Stimulated activated CD4-positive, alpha-beta T cell treated with anti-CD3 and anti-CD28 coated beads, Interleukin-4, amount 100 ng/mL, for 24 hours (primary cell): ENCODE measurements at places on chromosomes 1 and 21.
A peak's percentile ranks its signal among the peaks of the same experiment; 100 is the strongest.

DNA sequence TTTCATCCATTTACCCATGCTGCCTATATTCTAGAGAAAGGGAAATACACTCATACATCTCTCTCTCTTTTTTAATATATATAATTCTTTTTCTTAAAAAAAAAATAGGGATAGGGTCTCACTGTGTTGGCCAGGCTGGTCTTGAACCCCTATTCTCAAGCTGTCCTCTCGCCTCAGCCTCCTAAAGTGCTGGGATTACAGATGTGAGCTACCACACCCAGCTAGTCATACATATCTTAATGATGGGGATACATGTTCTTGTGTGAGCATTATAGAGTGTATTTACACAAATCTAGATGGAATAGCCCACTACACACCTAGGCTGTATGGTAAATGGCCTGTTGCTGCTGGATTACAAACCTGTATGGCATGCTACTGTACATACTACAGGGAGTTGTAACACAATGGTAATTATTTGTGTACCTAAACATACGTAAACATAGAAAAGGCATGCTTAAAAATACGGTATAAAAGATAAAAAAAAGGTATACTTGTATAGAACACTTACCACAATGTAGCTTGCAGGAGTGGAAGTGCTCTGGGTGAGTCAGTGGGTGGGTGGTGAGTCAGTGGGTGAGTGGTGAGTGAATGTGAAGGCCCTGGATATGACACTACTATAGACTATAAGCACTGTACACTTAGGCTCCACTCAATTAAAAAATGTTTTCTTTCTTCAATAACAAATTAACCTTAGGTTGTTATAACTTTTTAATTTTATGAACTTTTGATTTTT lies 72.9 kb downstream of the IVNS1ABP start:
- DNase-seq = peak; percentile 68

GRCh38 chr1:80048716-80049115 lies 1042.2 kb upstream of the ADGRL4 start:
- DNase-seq = no peak

DNA sequence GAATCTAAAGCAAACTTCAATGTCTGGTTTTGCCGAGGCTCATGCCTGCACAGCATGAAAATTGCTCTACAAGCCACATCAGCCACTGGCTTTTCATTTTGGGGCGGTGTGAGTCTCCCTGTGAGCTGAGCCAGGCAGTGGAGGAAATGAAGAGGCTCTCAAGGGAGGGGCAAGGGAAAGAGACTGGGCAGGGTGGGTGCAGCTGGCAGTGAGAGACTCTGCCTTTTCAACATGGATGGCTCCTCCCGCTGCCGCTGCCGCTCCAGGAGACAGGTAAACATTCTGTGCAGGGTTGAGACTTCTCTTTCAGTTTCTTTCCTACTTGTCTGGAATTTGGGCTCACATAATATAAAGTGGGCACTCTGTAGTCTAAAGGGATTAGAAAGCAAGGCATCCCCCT lies 11.3 kb upstream of the CTSE start:
- DNase-seq = no peak

DNA sequence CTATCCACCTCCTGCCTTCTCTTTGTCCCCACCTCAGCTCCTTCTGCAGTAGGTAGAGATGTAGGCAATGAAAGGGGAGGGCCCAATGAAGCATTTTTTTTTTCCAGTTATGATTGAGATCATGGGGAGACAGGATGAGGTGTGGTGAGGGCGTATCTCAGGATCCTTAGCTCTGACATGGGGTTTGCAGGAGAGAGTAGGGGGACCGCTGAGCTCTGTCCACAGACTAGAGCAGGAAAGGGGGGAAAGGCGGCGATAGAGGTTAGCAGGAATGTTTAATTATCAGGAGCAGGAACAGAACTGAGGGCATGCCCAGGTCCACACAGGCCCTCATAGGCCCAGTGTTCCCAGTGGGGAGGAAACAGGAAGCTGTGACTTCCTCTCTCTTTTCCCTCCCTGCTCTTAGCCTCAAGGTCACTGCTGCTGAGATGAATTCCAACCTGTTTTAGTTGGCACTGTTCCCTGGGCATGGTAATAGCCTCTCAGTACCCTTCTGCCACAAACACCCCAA lies 901 bp upstream of the RXFP4 start:
- no peak for DNase-seq

DNA sequence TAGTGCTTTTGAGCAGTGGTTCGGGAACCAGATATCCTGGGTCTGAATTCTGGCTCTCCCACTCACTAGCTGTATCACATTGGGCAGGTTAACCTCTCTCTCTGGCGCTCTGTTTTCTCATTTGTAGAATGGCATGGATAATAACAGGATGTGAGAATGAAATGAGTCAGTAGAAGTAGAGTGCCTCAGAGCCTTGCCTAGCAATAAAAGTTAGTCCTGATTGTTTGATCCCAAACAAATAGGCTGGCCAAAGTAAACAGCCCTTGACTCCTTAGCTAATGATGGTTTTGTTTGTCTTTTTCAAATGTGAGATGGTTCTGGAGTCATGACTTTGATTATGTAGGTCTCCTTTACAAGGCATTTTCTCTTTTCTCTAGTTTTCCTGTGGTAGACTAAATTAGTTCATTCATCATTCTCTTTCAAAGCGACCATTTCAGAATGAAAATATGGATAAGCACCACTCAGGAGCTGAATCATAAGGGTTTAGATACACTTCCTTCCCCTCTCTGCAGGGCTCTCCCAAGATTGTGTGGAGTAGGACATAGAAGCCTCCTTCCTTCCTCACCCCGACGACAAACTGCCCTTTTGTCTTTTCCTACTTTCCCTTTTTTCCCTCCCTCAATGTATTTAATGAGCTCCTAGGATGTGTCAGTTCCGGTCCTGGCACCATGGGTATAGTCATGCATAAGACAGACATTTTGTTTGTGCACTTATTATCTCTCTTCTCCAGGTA lies 23.1 kb downstream of the KIAA0040 start:
- DNase-seq = no peak

GRCh38 chr1:27000090-27000816 lies 6.8 kb downstream of the TRNP1 start:
- DNase-seq = no peak

GRCh38 chr1:154431586-154432373 lies 26.6 kb downstream of the IL6R start:
- DNase-seq = peak; percentile 74

GRCh38 chr1:113390871-113391648 lies 745 bp downstream of the MAGI3 start:
- peak; percentile 41 for DNase-seq

GRCh38 chr1:223271085-223271781 lies 92.7 kb downstream of the SUSD4 start:
- DNase-seq = no peak

- no peak for DNase-seq
Measured at GRCh38 chr1:231558708-231559185, 30.3 kb downstream of the TSNAX start.

DNA sequence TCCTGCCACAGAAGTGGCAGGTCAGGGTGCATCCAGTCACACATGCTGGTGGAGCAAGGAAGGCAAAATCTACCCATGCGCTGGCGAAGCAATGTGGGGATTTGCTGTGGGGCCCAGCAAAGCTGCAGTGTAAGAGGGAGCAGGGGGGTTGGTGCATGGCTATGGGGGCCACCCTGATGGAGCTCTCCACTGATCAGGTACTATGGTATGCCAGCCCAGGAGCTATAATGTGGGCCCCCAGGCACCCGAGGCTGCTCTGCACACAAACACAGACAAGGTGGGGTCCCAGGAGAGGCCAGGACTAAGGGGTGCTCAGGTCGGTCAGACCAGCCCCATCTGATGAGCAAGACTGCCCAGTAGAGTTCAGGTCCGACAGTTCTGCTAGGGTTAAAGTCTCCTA lies 213.5 kb downstream of the ZC3H11B start:
- DNase-seq = no peak

- DNase-seq = no peak
Measured at GRCh38 chr1:212482006-212482636, 49.4 kb downstream of the NENF start.

DNA sequence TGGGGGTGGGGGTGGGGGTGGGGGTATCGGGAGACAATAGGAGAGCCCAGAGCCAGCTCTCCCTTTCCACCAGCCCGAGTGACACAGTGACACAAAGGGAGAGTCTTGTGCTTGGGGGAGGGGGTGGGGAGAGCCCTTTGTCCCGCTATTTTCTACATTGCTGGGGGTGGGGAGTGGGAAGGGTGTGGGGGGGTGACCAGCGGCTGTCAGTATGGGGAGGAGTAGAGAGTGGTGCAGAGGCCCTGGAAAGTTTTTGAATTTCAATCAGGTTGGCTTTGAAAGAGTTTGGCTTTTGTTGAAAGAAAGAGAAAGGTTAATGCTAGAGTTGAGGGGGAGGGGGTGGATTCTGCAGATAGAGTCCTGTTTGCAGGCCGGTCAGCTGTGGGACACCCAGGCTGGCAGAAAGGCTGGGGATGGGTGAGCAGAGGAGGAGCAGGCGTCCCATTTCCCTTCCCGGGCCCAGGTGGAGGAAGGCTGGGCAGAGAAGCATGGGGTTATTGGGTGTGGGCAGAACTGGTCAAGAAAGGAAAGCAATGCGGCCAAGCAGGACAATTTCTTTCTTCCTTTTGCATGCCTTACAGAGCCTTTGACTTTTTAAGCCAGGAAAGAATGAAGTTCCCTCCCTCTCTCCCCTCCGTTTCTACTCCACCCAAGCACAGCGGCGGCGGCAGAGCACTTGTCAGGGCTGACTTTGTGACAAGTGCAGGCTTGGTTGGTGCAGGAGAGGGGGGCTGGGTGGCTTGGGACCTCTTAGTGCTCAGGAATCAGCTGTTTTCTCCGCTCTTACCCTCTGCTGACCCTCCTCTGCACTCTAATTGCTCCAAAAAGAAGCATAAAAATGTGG lies 96.2 kb downstream of the RNF220 start:
- DNase-seq = no peak

GRCh38 chr1:110267260-110267659 lies 57.1 kb downstream of the KCNC4 start:
- DNase-seq = no peak

GRCh38 chr1:243818978-243819377 lies 31.1 kb downstream of the AKT3 start:
- DNase-seq = no peak

- peak; percentile 25 for DNase-seq
Measured at GRCh38 chr1:228646717-228647522, 88.4 kb upstream of the RHOU start.

DNA sequence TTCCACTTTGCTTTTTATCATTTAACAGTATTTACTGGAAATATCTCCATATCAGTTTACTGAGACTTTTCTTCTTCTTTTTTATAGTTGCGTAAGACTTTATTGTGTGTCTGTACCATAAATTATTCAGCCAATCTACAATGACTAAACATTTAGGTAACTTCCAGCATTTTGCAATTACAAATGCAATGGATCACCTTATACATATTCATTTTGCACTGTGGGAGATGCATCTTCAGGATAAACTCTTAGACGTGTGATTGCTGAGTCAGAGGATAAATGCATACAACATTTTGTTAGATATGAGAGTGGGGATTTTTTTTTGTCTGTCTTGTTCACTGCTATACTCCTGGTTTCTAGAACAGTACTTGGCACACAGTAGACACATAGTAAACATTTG lies 95.7 kb upstream of the GCLM start:
- DNase-seq = no peak

GRCh38 chr1:207822124-207822601 lies 70.3 kb downstream of the CD46 start:
- DNase-seq = no peak

- DNase-seq = no peak
Measured at GRCh38 chr1:245592189-245592460, 437.3 kb downstream of the KIF26B start.

- no peak for DNase-seq
Measured at GRCh38 chr1:13597166-13597565, 13.5 kb downstream of the PDPN start.

DNA sequence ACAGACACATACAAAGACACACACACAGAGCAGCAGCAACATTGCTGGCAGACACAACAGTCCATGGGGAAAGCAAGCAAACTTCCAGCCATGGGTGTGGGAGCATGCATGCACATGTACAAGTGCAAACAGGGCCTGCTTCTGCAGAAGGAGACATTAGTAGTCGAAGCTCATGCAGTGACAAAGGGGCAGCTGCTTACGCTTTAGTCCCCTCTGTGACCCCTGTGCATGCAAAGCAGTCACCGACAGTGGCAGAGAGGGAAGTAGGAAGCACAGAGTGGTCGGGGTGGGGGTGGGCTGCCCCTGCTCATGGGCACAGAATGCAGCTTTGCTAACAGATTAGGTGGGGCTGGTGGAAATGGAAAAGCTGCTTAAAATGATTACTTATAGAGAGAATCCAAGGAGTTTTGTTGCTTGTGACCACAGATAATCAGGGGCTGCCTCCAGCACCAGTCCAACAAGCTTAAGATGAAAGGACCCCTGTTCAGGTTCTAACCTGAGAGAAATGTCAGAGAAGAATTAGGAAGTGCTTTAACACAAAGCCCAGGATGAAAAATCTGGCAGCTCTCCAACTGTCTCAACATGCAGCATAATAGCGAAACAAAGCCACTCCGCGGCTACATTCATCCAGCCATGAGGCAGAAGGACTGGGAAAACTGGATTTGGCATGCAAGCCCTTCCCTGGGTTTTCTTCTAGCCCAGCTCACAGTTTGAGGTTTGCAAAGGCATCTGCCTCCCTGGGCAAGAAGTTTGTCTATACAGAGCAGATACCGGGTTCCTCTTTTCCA lies 378.9 kb downstream of the KCNH1 start:
- DNase-seq = no peak

- no peak for DNase-seq
Measured at GRCh38 chr21:45300786-45301520, 13.3 kb upstream of the POFUT2 start.

DNA sequence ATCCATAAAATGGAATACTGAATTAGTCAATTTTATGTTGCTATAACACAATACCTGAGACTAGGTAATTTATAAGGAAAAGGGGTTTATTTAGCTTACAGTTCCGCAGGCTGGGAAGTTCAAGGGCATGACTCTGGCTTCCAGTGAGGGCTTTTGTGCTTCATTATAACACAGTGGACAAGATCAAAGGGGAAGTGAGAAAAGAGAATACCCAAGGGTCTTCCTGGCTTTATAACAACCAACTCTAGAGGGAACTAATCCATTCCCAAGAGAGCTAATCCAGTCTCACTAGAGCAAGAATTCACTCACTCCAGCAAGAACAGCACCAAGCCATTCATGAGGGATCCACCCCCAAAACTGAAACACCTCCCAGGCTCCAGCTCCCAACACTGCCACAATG lies 3.1 kb downstream of the KIFAP3 start:
- DNase-seq = no peak

DNA sequence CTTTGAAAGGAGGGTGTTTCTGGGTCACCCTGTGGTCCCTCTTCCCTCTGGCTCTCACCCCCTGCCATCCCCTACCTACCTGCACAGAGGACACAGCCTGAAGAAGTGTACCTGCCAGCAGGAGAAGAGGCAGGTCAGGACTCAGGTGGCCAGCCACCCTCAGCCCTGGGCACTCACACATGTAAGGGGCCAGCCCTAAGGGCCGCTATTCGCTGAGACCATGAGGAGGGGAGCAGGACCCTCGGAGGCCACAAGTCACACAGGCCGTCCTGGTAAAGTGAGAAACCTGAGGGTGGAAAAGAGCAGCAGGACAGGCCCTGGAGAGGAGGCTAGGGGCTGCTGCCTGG lies 1.2 kb downstream of the ZNF692 start:
- DNase-seq = no peak

- DNase-seq = peak; percentile 70
Measured at GRCh38 chr1:47333922-47334764, 553 bp downstream of the CMPK1 start.
